ENCODE measurements at places on chromosomes 12 and 14.

DNA sequence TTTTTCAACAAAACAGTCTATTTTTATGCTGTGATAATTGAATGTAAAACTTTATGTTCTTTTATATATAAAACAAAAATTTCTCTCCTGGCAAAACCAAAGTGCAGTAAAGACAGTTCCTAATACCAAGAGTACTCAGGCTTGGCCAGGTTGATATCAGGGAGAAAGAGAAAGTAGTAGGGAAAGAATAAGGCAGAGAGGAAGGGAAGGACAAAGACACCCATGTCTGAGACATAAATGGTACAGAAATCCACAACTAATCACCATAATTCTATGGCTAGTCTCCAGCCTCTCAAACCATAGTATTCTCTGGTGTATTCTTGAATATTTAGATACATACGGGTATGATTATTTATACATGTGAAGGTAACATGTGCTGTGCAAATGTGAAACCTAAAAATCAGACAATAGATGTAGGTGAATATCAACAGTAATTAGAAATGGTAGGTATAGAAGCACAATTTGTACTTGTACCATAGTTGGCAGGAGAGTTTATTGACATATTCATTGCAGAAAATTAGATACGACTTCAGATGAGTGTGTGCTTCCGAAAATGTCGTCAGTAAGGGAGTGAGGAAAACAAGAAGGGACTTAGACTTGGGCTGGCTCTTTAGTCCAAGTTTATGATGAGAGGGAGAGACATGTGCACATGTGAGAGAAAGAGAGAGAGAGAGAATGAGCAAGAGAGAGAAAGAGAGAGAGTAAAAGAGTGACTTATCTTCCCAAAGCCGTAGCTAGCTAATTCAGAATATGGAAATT is 230.8 kb upstream of the NPAS3 start:
- DNase-seq, result no peak

- peak; percentile 74 for DNase-seq
These were observed 25.9 kb downstream of the RHOF start for GRCh38 chr12:121767525-121768016.

DNA sequence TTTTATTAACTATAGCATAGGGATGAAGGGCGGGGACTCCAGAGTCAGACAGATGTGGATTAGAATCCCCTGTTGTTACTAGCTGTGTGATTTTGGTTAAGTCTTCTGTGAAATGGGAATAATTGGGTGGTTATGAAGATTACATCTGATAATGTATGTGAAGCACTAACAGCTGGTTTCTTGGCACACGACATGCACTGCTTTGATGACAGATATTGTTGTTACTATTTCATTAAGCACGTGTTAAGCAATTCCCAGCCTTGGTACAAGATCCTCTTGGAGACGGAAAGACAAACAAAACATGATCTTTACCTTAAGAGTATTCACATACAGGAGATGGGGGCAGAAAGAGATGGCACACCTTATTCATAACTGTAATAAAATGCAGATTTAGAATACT is 7.9 kb downstream of the PPFIBP1 start:
- no peak for DNase-seq

GRCh38 chr12:6029401-6029800 is 84.3 kb upstream of the ANO2 start:
- DNase-seq, result no peak

DNA sequence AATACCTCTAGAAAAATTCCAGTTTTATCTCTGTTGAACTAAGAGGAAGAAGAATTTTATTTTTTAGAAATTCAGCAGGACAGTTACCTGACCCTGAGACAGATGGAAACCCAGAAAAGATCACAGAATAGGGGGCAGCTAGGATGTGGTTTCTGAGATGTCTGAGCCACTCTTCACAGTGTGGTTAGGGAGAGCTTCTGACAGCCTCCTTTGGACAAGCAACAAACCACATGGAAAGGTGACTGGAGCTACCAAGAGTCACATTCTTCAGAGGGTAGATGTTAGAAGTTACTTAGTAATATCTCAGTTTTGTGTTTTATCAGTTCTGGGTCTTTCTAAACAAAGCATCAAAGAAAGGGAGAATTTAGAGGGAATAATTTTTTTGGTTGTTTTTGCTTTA is 117.3 kb upstream of the NAP1L1 start:
- DNase-seq, result peak; percentile 70

DNA sequence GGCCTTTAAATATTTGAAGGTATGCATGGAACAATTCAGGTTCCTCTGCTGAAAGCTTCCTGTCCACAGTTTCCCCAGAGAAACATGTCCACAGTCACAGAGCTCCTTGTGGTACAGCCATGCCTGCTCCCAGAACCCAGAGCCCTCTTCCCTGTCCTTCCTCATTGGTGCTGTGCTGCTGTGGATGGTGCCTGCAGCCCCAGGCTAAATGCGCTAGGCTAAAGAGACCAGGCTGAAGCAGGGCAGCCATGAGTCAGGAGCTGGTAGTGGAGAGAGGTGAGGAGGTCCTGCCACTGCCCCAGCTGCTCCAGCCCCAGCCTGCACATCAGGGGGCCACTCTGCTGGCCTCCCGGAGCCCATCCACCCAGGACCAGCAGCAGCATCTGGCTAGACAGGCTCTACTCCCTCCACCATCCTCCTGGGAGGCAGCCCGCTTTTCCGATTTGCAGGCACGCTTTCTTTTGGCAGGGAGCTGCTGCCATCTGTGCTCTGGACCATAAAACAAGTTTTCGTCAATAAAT is 65.4 kb upstream of the DDX11 start:
- peak; percentile 69 for DNase-seq

- DNase-seq, result no peak
These were observed 24.9 kb downstream of the CCDC88C start for GRCh38 chr14:91392623-91393303.

DNA sequence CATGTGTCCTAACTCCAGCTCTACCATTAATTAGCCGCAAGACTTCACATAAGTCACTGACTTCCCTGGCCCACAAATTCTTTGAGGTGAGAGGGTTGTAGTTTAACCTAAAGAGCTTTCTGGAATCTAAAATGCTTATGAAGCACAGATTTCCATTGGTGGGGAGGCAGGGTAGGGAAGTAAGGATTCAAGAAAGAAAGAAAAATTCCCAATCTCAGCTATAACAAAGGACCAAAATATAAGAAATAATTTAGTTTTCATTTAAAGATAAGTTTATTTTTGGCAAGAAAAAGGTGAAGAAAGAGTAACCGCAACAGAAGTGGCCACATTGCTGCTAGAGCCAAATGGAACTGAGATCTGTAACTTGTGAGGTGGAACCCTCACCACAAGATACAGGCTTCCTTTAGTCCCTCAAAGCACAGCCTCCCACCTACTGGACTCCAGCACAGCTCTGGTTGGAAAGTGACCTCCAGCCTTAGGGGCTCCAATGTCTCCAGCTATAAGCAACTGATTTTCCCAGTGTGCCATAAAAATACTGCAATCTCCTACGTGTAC is 23.6 kb downstream of the DAD1 start:
- no peak for DNase-seq

DNA sequence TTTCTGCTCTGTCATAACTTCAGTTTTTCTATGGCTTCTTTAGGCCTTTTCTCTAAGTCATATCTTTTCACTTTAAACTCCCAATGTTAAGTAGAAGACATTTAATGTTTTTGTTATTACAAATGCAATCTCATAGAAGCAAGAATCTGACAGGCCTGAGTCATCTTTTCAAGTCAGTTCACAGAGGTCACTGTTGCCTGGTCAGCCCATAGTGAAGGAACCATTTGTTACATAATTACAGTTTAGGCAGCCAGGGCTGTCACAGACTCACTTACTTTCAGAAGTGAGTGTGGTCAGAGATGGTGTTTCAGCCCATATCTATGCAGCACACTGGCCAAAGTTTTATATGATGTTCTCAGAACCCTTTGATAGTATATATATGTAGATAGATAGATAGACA is 46.5 kb downstream of the CCER1 start:
- DNase-seq, result peak; percentile 82

DNA sequence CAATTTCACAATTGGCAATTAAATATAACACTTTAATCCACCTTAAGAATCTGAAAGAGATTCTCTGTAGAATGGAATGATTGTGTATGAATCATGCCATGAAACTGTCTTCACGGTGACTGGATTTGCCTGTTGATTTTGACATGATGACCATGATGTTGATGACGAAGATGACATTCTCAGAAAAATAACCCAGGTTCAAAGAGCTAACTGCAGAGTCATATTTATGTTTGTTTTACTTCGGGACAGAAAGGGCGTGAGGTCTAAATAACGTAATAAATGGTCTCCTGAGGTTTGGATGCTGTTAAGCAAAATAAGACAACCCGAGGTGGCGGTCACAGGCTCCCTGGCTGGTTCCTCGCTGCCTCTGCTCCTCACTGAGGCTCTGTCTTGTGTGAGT is 532.0 kb downstream of the TMEM121 start:
- no peak for DNase-seq

GRCh38 chr14:100612986-100613385 is 25.8 kb upstream of the BEGAIN start:
- no peak for DNase-seq

GRCh38 chr14:105193916-105194782 is 13.0 kb upstream of the NUDT14 start:
- DNase-seq, result peak; percentile 37

DNA sequence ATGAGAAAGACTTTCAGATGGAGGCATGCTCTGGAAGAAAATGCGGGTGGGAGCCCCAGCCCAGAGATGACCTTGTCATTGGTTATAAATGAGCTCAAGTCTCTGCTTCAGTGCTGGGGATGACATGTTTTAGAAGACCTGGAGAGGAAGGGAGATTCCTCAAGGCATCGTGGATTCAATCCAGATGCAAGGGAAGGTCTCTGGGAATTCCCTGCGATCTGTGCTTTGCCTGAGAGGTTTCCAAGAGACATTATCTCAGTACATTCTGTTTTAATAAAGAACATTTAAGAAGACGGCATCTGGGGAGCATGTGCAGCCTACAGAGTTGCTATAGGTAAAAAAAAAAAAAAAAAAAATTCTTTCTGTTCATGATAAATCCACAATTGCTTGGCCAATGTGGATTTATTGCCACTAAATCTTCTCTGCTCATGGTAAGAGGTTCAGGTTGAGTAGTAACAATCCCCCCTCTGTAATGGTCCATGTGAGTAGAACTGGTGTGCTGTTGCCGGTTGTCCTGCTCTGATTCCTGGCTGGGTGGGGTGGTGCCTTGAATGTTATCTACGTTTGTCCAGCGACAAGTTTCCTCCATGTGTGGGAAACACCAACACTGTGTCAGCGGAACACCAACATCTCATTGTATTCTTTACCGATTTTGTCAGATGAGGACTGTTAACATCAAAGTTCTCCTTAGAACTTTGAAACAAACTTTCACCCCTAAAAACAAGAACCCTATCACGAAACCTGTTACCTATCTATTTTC is 230.0 kb downstream of the MSRB3 start:
- DNase-seq, result no peak
